Fibroblast of lung (primary cell): ENCODE measurements at places on chromosomes 1 and 21. TPM values are rescaled to one million over a fixed set of nuclear protein-coding genes. Genes with fewer than 3 reads are reported as not detected.

The TNFRSF4 gene
- under 0.01 and 0.17 TPM in 2 replicates for total RNA-seq

The F3 gene
- 50.8 and 234 TPM in 2 replicates for total RNA-seq

The KLHDC7A gene
- not detected in 2 replicates for total RNA-seq

The DNM3 gene
- total RNA-seq: 1.8 and 3.6 TPM in 2 replicates

The RHD gene
- total RNA-seq: not detected in 2 replicates

The MSH4 gene
- total RNA-seq: 0.66 and 0.77 TPM in 2 replicates

The TNFRSF8 gene
- 0.26 TPM in 1 of 2 replicates, not detected in the other for total RNA-seq

The RIPK4 gene
- total RNA-seq: under 0.01 TPM in 2 replicates

The RBM11 gene
- total RNA-seq: under 0.01 and 0.17 TPM in 2 replicates

The GPR37L1 gene
- not detected in 2 replicates for total RNA-seq

The SESN2 gene
- total RNA-seq: 40.1 and 55.2 TPM in 2 replicates

The ZNF683 gene
- total RNA-seq: not detected in 2 replicates

The OVAAL gene
- total RNA-seq: not detected in 2 replicates

The EVA1C gene
- 4.4 and 4.6 TPM in 2 replicates for total RNA-seq
